ENCODE measurements at places on chromosomes 7 and 10. TPM values are rescaled to one million over a fixed set of nuclear protein-coding genes. Genes with fewer than 3 reads are reported as not detected.

- no peak for DNase-seq
These were observed 20.9 kb downstream of the AKR1D1 start for GRCh38 chr7:138097064-138097741.

GRCh38 chr7:135822376-135822775, 73.8 kb upstream of the FAM180A start:
- DNase-seq: no peak

GRCh38 chr10:121813211-121813815, 114.5 kb downstream of the ATE1 start:
- DNase-seq: no peak

The ZNF804B gene
- total RNA-seq: not detected

The HOGA1 gene
- total RNA-seq: not detected

The C10orf105 gene
- total RNA-seq: not detected

The BMPER gene
- not detected for total RNA-seq
